ENCODE measurements at places on chromosomes 5 and 9.

GRCh38 chr9:132274861-132275260 lies 79.9 kb downstream of the SETX start:
- DNase-seq, result no peak

DNA sequence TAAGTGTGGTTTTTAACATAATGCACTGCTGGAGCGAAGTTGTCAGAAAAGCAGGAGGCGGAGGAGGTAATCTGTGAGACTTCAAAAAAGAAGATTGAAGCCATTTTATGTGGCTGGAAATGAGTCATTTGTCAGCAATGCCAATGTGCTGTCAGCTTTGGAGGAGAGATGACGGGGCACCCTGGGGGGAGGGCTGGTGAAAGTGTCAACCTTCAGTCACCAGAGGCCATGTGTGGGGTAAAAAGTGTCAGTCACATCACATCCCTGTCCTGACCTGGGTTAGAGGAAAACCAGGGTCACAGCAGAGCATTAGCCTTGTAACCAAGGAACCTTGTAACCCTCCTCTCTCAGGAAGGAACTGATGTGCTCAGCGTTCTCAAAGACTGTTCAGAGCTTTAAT lies 59.1 kb downstream of the TLR4 start:
- no peak for DNase-seq

- no peak for DNase-seq
Measured at GRCh38 chr5:39740404-39740803, 315.6 kb upstream of the DAB2 start.

DNA sequence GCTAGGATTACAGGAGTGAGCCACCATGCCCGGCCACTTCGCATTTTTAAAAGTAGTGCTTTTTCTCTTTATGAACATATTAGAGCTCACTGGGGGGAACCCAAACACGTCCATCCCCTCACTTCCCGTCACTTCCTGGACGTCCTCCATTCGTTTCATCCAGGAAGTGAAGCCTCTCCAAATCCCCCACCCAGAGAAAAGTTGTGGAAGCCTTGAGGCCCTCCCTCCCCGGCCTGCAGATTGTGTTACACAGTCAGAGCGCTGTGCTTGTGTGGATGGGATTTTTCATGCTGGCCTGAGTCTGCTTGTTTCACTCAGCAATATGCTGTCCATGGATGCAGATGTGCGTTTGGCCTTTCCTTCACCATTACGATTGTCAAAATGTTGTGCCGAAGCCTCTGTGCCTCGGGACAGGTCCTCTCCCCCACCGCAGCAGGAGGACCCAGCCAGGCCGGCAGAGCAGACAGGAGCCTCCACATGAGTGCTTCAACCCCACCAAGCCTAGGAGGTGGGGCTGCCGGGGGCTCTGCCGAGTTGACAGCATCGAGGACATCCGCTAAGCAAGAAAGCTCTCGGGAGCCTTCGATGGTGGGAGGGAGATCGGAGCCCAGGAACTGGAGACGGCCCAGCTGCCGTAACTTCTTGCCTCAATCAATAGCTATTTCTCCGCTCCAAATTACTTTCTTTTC lies 121.6 kb upstream of the PPP1R26 start:
- no peak for DNase-seq

DNA sequence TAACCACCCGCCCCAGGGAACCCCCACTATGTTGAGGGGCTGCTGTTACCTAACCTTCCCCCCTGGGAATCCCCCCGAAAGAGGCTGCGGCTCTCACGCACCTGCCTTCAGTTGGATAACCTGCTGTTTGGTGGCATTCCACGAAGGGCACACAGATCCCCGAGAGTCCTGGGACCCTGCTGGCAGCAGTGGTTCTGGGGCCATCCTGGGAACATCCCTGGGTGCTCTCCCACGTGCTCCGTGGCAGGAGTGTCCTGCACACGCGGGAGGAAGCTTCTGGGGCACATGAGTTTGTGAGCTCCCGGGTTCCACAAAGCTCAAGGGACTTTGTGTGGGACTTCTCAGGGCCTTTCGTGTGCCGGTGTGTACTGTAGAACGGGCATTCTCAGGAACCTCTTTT lies 102.3 kb downstream of the RXRA start:
- no peak for DNase-seq

- no peak for DNase-seq
Measured at GRCh38 chr5:60402161-60402785, 297.7 kb downstream of the DEPDC1B start.

DNA sequence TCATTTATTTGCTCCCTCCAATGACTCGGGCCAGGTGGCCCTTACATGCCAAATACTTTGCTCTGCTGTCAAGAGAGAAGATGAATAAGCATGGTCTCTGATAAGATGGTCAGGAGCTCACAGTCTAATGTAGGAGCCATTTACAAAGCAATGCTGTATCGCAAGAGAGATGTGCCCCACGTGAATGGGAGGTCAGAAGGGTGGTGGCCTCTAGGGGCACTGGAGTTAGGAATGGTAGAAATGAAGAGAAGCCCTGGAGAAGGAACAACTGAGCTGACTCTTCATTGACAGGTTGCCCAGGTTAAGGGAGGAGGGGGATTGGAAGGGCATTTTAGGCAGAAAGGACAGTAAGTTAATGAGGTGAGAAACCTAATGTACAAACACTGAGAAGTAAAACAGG lies 286.5 kb downstream of the KCTD16 start:
- DNase-seq, result no peak

DNA sequence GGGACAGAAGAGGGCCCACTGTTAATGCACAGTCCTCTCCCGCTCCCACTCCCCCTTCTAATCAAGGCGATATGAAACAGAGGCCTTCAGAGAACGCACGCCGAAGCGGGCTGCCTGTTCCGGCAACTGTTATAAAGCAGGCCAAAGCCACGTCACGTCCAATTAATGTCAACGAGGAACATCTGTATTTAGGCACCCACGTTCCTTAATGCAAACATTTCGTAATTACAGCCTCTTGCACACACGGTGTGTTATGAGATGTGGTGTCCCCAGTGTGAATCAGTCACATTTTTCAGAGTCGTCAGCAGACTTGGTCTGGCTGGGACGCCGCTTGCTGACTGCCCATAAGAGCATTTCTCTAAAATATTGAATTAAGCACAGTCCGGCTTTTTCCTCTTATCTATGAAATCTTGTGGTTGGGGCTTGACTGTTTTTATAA lies 339.0 kb downstream of the NSG2 start:
- no peak for DNase-seq

DNA sequence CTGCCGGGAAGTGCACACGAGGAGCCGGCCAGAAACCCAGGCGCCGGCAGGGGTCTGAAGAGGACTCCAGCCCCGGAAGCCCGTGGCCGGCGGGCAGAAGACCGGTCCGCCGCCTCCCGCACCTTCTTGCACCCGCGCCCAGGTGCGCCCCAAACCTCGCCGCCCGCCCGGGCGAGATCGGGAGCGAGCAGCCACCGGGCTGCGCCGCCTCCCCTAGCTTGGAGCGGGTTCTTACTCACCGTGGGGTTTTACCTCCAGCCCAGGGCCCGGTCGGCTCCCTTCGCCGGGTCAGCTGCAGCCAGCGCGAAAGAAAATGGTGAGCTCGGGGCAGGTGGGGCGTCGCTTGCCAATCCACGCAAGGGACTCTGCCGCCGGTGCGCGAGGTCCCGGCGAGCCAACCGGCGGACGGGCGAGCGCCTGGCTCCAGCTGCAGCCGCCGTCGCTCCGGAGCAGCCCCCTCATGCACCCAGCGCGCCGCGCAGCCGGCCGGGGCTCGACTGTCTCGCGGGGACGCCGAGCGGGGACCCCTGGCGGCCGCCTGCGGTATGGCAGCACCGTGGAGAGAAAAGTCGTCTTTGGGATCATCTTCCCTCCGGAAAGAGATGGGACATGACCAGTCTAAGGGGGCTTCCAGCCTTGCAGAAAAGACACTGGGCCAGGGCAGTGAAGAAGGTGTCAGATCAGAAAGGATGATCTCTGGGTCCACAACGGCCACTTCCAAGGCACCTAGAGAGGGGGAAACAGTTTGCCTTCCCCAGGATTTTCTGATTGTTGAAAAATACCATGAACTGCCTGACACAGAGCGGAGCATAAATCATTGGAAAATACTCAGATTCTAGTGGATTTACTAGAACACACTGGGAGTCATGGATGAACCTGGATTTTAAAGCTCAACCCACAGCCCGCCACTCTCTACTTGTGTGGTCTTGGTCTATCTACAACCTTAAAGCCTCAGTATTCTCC lies at the start of gene MOB3B:
TSS of gene MOB3B (minus strand) at position 499 of the 963 bp plus-strand sequence. CDS start 74,264 bp downstream, outside the sequence.
- DNase-seq, result peak; percentile 74

GRCh38 chr5:55338810-55339243 lies 31.0 kb downstream of the MTREX start:
- no peak for DNase-seq

- DNase-seq, result no peak
Measured at GRCh38 chr5:16768184-16768583, 151.4 kb upstream of the RETREG1 start.

DNA sequence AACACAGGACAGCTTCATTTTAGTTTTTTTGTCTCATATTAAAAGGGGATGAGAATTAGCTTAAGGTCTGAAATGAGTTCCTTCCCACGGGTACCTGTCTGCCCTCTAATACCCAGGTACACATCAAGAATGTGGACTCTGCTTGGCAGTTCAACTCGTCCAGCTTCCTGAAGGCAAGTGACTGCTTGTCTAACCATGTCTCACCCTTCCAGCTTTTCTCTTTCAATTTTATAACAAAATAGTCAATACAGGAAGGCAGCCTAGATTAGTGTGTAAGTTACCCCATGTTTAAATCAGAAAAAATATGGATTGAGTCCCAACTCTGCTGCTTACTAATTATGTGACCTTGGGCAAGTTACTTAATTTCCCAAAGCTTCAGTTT lies 50.5 kb upstream of the C5orf46 start:
- no peak for DNase-seq

DNA sequence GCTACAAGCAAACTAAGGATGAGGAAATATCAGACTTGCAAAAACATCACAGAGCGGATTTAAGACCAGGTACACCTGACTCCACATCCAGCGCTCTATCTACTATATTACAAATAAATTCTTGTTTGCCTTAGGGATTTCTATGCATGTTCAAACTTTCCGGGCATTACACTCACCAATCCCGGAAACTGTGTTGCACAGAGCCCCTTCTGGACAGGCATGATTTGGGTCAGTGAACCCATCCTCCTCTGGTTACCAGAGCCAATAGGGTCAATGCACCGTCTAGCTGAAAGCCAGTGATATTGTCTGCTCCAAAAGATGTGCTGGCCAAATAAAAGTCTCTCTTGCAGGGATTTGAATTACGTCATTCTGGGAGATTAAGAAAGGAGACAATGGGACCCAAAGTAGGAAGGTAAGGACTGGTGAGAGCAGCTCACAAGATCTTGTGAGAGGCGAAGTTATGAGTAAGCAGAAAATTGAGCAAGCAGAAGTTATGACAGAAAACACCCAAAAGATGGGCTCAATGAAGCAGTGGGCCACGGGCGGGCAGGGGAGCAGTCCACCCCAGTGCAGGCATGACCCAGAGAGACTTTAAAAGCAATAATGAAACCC lies 155.8 kb upstream of the RAI14 start:
- DNase-seq, result no peak

- no peak for DNase-seq
Measured at GRCh38 chr5:61055434-61056006, 106.7 kb downstream of the SMIM15 start.

GRCh38 chr9:123361731-123362510 lies 5.9 kb downstream of the CRB2 start:
- no peak for DNase-seq

- no peak for DNase-seq
Measured at GRCh38 chr9:87798261-87798833, 72.4 kb downstream of the CTSL start.

DNA sequence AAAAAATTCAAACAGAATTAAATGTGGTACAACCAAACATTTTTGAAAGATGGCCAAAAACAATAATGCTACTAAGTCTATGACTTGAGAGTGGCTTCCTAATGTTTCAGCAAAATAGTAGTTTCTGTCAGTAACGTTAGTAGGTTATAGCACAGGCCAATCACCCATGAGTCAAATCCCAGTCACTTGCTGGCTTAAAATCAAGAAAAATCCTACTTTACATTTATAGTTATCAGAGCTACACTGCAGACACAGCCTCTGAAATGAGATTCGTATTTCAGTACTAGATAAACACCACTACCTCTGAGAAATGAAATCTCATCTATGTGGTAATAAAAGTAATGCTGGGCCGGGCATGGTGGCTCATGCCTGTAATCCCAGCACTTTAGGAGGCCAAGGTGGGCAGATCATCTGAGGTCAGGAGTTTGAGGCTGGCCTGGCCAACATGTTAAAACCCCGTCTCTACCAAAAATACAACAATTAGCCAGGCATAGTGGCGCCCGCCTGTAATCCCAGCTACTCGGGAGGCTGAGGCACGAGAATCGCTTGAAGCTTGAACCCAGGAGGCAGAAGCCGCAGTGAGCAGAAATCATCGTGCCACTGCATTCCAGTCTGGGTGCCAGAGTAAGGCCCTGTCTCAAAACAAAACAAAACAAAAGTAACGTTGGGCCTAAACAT lies 6.1 kb downstream of the ZDHHC21 start:
- no peak for DNase-seq

DNA sequence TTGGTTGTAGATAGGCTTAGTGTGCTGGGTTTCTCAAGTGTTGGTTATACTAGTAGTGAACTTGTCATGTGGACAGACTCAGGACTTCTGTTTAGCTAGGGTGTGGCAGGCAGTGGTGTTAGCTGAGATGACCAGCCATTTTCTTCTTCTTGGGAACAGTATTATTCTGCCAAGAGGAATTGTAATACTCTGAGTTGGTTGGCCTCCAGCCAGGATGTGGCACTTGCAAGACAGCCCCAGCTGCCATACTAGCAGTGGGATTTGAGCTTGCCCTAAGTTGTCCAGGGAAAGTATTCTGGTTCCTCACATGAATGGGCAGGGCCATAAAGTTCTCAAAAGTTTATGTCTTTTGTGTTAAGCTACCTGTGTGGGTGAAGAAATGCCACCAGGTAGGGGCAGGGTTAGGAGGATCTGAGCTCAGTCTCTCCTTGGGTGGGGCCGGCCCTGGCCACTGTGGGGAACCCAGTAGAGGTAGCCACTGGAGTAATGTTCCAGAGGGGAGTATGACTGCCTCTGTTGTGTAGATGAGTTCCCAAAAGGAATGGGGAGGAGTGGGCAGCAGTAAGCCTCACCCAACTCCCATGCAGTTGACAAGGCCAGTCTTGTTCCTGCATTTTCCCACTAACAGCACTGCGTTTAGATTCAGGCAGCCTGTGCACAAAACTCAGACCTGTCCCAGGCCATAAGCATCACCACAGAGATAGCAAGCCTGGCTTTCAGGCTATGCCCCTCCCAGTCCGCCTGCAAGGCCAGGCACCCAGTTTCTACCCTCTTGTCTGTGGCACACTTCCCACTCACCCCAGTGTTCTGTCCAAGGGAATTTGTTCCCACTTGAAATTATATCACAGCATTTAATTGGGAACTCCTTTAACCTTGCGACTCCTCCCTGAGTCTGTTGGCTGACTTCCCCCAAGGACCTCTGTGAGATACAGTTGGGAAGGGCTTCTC lies 250.7 kb downstream of the ANXA1 start:
- DNase-seq, result no peak

- DNase-seq, result no peak
Measured at GRCh38 chr5:81575924-81576323, 175.0 kb downstream of the SSBP2 start.

GRCh38 chr5:24629798-24630197 lies 15.0 kb downstream of the CDH10 start:
- DNase-seq, result no peak

GRCh38 chr9:2066312-2067273 lies 51.4 kb downstream of the SMARCA2 start:
- no peak for DNase-seq

- no peak for DNase-seq
Measured at GRCh38 chr9:98615633-98616032, 93.1 kb downstream of the GABBR2 start.

All from T-helper 9 cell (primary cell).